Sigmoid colon (tissue), 7 donors: ENCODE measurements at places on chromosomes 5 and 9. TPM values are rescaled to one million over a fixed set of nuclear protein-coding genes. Genes with fewer than 3 reads are reported as not detected.

DNA sequence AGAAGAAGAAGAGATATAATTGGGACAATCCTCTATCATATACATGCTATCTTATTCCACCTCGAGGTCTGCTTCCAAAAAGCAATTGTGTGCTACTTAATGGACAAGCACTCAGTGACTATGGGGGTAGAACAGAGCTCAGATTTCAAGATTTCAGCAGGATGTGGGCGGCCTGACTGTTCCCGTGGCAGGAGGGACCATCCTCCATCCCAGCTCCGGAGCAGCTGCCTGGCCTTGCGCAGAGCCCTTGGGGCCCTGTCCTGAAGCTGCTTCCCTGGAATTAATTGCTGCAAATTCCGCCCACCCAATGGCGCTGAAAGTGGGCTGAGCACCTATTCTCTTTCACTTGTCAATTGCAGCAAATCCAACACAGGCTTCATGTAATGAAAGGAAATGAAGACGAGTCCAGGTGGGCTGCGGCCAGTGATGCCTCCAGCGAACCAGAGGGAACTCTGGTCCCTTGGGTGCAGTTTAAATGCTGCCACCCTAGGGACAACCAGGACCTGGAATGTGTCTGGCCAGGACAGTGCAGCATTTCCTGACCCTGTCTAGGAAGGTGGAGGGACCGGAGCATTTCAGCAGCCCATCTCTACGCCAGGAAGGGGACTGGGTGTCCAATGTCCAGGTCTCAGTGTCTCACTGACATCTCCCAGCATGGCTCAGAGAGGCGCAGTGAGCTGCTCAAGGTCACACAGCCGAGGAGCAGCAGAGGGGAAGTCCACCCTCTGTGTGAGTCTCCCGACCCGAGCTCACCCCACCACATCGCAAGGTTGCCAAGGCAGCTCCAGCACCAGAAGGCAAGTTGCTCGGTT is 50.5 kb upstream of the FCN1 start:
- DNase-seq: peak; percentile 58

DNA sequence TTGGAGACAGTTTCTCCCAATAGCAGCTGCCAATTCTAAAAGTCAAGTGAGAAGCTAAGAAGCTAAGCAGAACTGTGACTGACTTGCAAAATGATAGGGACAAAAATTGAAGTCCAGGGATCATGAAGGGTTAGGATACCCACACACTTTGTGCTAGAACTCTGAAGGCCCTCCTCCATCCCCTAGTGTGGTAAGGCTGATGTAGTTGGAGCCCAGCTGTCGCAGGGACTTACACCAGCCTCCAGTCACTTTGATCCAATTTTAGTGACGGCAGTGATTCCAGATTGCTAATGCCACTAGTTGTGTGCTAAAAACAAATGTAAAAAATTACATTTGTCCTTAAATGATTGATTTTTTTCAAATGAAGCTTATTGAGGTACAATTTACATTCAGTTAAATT is 742.7 kb upstream of the ZNF608 start:
- no peak for DNase-seq

DNA sequence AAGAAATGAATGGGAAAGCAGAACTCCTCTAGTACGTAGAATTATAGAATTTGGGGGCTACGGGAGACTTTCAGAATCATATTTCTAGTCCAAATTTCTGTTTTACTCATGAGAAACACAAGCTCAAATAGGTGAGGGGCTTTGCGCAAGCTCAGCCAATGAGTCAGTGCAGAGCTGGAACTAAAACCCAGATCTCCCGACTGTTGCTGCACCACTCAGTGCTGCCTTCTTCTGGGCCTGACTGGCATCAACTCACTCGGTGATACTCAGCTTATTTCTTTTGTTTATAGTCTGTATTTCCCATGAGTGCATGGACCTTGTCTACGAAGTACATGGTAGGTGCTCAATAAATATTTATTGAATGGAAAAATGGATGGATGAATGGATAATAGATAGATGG is 280.2 kb downstream of the CDK5RAP2 start:
- no peak for DNase-seq

PTPN3 gene
- polyA plus RNA-seq: 25.0 TPM

CCNJL gene
- polyA plus RNA-seq: 4.7 TPM

CARTPT gene
- polyA plus RNA-seq: not detected
